Urinary bladder (tissue), 4 donors: ENCODE measurements at places on chromosomes 7 and 10. TPM values are rescaled to one million over a fixed set of nuclear protein-coding genes. Genes with fewer than 3 reads are reported as not detected.
A peak's percentile ranks its signal among the peaks of the same experiment; 100 is the strongest.

The PDE6C gene
- not detected for total RNA-seq

The TMEM236 gene
- 1.2 TPM for total RNA-seq

The MYO1G gene
- total RNA-seq: 1.8 TPM

The ACTL6B gene
- total RNA-seq: 0.69 TPM

The AMZ1 gene
- total RNA-seq: 0.11 TPM

The UPP1 gene
- 2.4 TPM for total RNA-seq

The ZPBP gene
- 0.21 TPM for total RNA-seq

The DDIT4 gene
- 137 TPM for total RNA-seq

The CHCHD1 gene
- total RNA-seq: 17.0 TPM

The EPO gene
- total RNA-seq: not detected

The RAPGEF5 gene
- total RNA-seq: 99.1 TPM

The CEP55 gene
- total RNA-seq: 23.6 TPM

GRCh38 chr10:19791032-19791431 lies 25.2 kb upstream of the PLXDC2 start:
- DNase-seq: no peak

DNA sequence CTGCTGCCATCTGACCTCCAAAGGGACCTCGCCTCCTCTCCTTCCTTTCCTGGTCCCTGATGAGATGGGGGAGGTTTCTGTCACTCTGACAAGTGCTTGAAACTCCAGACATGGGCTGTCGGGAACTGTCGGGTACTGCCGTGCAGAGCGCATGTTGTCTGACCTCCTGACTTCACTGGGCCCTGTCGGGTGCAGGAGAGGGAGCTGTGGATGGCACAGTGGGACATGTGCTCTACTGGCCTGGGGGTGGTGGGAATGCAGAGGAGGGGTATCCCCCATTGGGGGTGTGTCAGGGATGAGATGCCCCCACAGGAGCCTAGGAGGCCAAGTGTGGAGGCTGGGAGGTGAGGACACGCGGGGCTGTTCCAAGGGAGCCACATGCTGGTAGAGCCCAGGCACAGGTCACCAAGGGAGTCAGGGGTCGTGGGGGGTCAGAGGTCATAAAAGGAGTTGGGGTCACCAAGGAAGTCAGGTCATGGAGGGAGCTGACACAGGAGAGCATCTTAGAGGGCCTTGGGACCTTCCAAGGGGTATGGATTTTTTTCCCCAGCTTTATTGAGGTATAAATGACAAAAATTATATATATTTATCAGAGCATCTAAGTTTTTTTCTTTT lies 30.9 kb downstream of the TMEM120A start:
- no peak for DNase-seq

DNA sequence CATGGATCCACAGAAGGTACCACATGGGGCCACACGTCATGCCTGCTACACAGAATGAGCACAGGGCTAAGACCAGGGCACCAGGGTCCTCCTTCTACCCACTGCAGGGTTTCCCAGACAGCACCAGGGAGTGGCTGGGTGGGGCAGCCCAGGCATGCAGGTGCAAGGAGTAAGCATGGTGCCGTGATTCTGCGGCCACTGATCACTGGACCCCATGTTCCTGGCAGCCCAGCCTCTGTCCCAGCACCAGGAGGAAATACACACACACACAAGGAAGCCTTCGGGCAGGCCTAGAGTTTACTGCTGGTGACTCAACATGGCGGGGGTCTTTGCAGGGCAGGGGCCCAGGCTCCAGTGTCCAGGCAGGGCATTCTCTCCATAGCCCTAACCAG lies 13.9 kb downstream of the ATP6V1F start:
- DNase-seq: no peak

DNA sequence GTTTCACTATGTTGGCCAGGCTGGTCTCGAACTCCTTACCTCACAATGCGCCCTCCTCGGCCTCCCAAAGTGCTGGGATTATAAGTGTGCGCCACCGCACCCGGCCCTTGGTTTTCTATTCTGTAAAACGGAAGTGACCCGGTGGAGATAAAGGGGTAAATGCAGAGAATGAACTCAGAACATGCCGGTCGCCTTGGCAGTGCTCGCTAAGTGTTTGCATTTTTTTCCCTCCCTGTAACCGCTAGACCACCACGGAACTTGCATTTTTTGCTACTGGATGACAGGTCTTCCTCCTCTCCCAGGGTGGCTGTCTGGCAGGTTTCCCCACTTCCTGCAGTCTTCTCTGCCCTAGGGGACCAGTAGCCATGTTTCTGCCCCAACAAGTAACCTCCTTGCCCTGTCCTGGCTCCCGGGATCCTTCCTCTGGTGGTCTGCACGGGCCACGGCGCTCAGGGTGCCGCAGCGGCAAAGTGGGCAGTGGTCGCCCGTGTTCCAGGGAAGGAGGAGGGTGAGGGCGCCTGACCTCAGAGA lies 18.8 kb upstream of the GNA12 start:
- DNase-seq: no peak

GRCh38 chr7:107150375-107151073 lies 18.3 kb upstream of the HBP1 start:
- peak; percentile 64 for DNase-seq

DNA sequence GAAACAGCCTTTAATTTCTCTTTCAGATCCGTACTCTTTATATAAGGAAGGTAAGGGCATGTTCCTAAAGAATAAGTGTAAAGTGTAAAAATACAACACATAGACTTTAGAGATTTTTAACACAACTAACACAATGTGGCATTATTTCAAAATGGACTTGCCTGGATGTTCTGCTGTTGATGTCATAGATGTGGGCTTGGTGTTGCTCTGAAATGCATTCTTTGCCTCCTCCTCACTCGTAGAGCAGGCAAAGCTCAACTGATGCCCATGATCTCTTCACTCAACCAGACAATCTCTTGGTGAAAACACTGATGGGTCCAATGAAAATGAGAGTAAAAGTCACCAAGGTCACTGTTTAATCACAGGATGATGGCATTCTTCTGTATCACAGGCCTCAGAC lies 174.2 kb upstream of the TCERG1L start:
- no peak for DNase-seq

GRCh38 chr7:157678501-157678900 lies 341.7 kb downstream of the DNAJB6 start:
- DNase-seq: no peak

DNA sequence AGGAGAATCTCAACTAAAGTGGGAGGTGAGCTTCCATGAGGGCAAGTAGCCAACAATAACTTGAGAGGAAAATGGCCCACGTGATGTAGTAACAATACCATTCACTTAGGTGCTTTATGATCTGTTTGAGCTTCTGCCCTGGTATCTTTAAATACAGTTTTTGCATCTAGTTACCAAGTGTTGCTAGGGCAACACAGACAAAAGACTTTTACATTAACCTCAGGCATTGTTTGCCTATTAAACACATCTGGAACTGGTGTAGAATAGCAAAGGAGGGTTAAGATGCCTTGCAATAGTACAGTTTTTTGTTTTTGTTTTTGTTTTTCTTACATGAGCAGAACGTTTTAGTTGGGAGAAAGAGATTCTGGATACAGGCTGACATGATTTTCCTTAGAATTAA lies 97.7 kb upstream of the MTPN start:
- no peak for DNase-seq

- DNase-seq: no peak
Observed at GRCh38 chr7:31014826-31015225, 37.3 kb upstream of the ADCYAP1R1 start.

DNA sequence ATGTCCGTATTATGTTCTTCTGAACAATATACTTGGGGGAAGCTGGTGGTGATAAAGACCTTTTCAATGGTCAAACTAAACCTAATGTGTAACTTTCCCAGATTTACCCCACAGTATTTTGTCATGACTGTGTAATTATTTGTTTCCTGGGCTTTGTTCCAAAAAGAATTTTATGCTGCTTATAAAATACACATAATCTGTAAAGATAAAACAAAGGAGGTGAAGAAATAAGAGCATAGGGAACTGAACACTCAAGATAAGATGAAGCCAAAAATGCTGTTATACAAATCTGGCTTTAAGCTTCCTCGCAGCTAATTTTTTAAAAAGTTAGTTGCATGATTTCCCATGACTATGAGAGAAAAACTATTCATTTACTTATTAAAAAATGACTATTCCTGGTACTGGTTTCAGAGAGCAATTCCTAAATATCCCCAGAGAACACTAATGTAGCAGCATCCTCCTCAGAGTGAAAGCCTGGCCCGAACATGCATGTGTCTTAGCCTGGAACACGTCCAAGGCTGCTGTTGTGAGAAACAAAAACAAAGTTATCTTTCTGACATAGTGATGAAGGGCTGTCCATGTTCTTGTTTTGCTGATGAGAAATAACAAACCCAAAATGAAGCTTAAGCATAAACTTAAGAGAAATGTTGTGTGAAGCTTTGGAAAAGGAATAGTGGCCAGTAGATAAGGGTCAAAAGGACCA lies 33.9 kb downstream of the MALSU1 start:
- DNase-seq: peak; percentile 67

DNA sequence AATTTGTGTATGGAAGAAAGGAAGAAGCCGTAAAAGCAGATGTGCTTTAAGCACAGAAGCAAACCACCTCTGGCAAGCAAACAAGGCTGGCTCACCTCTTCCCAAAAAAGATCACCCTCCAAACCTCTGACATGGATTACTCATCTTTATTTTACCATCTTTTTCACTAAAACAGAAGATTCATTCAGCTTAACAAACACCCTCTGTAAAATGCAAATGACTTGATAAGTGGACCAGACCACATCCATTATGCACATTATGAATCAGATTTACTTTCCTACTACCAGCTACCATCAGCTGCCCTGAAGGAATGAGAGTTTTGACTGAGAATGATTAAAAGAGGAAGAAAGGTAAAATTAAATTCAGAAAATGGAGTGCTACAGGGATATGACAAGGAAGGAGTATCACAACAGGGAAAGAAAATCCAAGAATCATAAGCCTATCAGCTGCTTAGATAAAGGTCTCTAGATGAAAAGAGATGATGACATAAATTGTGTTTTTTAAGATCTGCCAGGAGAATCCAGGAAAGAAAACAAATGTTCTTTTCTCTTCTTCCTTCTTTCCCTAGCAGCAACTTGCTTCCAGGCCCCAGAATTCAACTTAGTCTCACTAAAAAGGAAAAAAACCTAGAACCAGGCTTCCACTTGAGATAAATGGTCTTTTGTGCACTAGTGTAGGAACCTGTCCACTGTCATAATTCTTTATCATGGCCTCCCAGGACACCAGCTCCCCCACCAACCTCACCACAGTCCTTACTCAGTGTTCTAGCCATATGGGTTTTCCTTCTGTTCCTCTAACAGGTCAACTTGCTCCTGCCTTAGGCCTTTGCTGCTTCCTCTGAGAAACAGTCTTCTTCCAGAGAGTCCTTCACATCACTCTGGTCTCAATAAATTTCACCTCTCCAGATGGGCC lies 47.4 kb downstream of the JAZF1 start:
- no peak for DNase-seq

DNA sequence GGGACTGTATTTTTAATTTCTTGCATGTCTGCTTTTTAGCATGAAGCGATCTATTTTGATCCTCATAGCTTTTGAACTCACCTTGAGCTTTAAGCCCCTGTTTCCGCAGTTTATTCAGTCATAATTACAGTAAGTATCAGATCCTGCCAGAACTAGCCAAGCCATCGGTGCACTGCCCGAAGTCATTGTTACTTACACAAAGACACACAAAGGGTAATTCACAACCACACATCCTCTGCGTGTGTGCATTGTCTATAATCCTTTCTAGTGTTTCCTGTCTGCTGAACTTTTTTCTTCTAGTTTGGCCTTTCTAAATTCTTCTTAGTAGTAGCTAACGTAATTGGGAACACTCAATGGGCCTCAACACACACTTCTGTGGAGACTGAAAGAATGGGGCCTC lies 133.0 kb downstream of the SFMBT2 start:
- DNase-seq: no peak

GRCh38 chr7:102317231-102318059 lies 30.8 kb downstream of the SH2B2 start:
- no peak for DNase-seq

DNA sequence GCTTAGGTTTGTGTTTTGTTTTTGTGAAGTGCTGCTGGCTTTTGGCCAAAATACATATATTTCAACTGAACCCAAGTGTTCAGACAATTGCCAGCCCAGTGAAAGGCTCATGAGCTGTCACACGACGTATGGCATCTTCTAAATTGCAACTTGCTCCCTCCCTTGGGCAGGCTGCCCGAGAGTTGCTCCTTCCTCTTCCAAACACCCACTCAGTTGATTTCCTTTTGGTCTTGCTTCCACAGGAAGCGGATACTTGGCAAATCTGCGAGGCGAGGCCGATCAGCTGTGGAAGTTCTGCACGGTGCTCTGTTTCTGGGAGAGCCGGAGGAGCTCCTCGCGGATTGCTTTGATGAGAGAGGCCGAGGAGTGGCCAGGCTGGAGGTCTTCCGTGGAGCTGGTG lies 39.6 kb upstream of the ATP6V0A4 start:
- no peak for DNase-seq

GRCh38 chr10:93496322-93497041 lies at the start of gene CEP55:
TSS of gene CEP55 (plus strand) at chr10:93496612. CDS start at chr10:93500052, 3,440 bp downstream.
- peak; percentile 83 for DNase-seq

GRCh38 chr10:72164617-72165016 lies 51.2 kb upstream of the ANAPC16 start:
- no peak for DNase-seq

DNA sequence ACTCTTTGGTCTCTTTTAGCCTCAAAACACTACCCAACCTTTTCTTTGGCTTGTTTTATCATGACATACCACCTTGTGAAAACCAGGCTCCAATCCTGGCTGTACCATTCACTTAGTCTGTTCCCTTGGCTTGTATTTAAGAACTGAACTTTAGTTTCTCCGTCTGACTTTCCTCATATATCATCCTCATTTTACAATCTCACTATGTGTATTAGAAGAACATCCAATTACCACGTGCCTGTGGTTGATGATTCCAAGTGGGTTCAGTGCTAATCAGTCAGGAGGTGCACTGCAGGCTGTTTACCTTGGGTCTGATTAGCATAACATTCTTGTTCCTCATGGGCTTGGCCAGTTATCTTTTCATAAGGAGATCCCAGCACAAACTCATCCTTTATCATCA lies 144.8 kb upstream of the KLF14 start:
- no peak for DNase-seq

DNA sequence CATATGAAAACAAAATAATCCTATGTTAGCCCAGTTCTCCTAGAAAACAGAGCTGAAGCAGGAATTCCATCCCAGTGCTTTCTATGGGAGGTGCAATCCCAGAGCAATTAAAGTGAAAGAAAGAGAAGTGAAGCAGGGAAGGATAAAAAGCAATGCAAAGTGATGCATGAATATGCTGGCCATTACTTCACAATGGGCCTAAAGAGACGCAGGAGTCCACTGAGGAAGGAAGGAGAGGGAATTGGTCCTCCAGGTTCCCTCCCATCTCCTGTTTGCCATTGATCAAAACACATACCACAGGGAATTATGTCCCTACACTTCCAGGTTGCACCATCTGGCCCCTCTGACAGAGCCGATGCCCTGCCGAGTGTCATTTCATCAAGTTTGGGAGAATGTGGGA lies 392.2 kb upstream of the NFE2L3 start:
- DNase-seq: no peak

GRCh38 chr7:39428221-39428620 lies 138.0 kb upstream of the YAE1 start:
- DNase-seq: no peak

- DNase-seq: no peak
Observed at GRCh38 chr10:110817614-110818013, 54.1 kb upstream of the PDCD4 start.

- DNase-seq: no peak
Observed at GRCh38 chr7:28328822-28329660, 83.3 kb upstream of the CREB5 start.

GRCh38 chr7:43674559-43675436 lies 54.5 kb downstream of the COA1 start:
- DNase-seq: no peak

- DNase-seq: no peak
Observed at GRCh38 chr10:56943221-56943755, 582.2 kb upstream of the ZWINT start.

GRCh38 chr7:100122067-100122466 lies 2.6 kb downstream of the CNPY4 start:
- DNase-seq: no peak
